Stimulated activated CD4-positive, alpha-beta T cell treated with anti-CD3 and anti-CD28 coated beads, Interleukin-4, amount 100 ng/mL, for 24 hours (primary cell): ENCODE measurements at places on chromosomes 11 and 22.

DNA sequence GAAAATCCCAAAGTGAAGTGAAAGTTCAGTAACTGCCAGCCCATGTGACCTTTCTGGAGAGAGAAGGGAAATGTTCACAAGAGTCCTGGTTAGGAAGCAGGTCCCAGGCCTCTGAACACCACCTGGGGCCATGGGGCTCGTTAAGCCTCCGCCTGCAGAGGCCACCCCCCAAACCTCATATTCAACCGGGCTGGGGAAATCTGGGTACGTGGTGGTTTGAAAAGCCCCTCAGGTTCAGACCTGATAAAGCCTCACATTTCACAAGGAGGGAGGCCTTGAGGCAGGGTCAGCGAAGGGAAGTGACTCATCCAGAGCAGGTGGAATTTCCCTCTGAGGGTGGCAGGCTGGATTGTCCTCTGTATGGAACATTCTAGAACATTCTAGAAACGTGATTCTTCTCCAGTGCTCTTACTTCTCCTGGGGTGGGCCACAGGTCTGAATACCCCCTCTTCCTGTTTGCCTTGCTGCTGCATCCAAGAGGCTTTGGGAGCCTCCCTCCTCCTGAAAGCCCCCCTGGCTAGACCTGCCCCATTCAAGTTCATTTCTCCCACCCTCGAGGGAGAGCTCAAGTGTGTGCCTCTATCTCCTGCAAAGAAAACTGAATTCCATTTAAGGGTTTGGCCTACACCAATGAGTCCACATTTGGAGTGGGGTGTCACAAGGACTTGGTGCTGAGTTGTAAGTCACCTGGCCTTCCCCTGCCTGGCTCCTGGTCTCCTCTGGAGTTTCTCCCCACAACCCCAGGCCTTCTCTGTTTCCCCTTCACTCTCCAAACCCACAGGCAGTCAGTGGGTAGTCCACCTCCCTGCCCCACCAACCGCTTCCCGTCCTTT is 6.3 kb downstream of the FXYD2 start:
- DNase-seq: peak; percentile 61

DNA sequence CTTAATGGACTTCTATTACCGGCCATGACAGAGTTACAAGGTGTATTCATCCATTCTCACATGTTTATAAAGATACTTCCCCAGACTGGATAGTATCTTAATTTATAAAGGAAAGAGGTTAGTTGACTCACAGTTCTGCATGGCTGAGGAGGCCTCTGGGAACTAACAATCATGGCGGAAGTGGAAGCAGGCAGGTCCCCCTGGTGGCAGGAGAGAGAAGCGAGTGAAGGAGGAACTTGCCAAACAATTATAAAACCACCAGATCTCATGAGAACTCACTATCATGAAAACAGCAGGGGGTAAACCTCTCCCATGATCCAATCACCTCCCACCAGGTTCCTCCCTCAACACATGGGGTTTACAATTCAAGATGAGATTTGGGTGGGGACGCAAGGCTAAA is 170.0 kb upstream of the PDGFD start:
- no peak for DNase-seq

DNA sequence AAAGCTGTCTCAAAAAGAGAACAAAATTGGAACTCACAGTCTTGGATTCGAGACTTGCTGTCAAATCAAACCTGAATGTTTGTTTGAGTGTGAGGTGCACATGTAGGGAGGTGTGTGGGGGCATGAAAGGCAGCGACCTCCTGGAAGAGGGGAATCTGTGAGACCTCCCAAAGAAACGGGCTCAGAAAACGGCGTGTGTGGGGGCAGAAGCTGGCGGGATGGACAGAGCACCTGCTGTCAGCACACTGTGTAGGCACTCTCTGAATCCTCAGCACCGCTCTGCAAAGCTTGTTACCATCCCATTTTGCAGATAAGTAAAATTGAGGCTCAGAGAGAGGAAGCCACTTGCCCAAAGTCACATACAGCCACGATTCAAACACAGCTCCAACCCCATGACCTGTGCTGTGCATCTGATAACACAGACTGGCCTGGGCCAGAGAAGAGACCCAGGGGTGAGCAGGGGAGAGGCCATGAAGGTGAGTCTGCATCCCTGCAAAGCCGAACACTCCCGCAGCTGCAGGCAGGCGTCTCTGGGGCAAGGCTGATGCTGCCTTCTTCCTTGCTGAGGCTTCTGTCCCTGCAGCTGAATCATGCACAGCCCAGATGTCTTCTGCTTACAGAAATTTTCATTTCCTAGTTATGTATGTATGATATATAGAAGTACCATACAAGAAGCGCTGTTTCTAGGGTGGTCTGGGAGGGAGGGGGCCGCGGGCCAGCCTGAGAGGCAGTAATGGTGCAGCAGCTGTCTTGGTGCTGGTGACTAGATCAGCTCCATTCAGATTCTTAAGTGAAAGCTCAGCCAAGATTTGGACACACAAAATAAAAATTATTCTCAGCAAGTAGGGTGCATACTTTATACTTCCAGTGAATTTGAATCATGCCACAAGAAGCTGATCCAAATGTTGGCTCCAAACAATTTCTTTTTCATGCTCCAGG is 67.3 kb upstream of the SHISAL1 start:
- DNase-seq: no peak

- no peak for DNase-seq
Measured at GRCh38 chr11:130089674-130090073, 20.0 kb downstream of the APLP2 start.

DNA sequence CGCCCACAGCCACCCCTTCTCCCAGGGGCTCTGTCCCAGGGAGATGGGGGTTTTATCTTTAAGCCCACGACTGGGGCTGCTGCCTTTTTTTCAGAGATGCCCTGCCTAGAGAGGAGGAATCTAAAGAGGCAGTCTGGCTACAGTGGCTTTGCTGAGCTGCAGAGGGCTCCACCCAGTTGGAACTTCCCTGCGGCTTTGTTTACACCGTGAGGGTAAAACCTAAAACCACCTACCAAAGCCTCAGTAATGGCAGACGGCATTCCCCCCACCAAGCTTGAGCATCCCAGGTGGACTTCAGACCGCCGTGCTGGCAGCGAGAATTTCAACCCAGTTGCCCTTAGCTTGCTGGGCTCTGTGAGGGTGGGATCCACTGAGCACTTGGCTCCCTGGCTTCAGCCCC is 535.8 kb downstream of the NELL1 start:
- no peak for DNase-seq

DNA sequence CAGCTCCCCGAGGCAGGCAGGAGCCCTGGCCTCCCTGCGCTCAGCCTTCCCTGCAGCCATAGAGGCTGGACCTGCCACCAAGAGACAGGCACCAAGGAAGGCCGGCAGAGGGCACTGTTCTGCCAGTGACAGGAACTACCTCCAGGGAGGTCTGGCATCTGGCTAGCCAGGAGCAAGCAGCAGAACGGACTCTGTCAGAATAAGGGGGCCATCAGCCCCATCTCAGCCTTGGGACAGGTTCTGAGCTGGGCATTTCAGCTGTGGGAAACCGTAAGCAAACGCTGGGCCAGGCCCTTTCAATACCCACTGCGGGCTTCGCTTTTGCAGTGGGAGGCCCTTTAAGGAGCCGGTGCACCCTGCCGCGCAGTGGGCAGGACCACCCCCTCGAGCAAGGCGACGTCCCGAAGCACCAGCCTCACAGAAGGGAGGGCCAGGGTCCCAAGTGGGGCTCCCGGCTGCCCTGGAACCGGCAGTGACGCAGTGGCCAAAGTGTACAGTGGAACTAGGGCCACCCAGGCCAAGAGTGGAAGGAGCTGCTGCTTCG is 18.2 kb downstream of the IFT27 start:
- DNase-seq: peak; percentile 80

GRCh38 chr11:125397421-125397820 is 98.6 kb downstream of the FEZ1 start:
- DNase-seq: no peak

GRCh38 chr11:125341676-125342075 is 154.4 kb downstream of the FEZ1 start:
- no peak for DNase-seq

- peak; percentile 56 for DNase-seq
Measured at GRCh38 chr11:68471360-68472340, 11.1 kb downstream of the PPP6R3 start.

DNA sequence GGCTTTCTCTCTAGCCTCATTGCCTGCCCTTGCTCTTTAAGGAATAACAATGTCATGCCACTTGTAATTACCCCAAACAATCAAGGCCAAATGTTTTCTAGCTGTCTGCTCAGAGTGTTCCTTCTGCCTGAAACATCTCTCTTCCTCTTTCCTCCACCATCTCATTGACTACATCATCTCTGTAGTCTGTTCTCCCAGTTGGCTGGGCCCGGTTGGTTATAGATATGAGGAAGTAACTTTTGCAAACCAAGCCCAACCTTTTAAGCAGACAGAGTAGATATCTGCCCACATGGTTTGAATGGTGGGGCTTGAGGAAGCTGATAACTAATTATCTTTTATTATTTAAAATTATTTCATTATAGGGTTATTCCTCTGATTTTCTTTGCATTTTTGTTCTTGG is 104.5 kb downstream of the NTM start:
- DNase-seq: no peak

DNA sequence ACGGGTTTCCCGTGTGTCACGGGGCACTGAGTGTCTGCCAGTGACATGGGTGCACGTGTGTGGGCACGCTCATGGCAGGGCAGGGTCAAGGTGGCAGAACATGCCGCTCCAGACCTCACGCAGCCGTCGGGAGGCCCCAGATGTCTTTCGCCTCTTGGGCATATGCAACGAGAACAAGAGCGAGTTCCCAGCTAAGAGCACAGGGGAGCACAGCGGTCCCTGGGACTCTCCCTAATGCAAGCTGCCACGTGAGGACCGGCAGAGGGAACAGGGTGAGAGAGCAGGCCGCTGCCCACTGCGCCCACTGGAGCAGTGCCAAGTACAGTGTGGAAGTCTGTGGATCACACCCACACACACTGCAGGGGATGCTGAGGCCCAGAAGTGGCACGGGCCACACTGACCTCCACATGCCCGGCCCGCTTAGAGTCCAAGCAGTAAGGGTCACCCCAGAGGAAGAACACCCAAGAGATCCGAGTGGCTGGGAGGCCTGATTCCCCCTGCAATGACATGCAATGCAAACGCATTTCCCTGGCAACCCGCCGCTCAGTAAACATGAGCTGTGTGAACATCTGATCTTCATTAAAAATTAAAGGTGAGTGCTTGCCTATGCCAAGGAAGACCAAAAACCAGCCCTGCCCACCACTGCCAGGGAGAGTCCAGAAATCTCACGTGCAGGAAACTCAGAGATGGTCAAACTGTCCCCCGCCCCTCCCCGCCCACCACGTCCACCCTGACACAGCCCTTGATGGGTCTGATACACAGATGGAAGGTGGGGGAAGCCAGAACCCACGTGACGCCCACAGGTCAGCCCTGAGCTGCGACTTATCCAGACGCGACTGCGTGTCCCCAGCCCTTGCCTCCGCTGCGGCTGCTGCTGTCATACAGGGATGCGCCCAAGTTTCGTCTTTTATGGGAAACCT is 11.7 kb downstream of the CERK start:
- DNase-seq: no peak

DNA sequence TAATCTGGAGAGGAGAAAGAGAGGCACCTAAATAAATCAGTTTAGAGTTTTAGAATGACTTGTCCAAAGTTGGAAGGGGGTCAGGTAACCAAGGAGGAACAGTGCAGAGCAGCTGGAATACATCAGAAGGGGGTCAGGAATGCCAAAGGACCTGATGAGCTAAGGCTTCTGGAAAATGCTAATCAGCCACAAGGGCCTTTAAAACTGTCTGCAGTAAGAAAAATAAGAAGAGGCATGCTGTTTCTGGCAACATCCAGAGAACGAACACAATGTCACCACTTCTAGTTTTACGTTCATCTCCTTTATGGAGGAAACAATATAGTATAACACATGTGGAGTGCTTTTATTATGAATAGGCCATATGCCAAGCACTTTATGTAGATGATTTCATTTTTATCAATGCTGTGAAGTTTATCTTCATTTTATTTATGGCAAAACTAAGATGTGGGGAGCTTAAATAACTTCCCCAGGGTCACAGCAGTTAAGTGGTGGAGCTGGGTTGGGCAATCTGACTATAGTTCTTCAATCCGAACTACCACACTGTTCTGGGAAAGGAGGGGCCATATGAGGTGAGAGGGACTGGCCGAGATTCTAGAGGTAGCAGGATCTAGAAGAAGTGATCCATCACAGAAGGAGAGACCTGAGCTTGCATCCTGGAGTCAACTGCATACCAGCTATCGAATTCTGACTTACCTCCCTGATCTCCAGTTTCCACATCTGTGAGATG is 22.6 kb downstream of the ACO2 start:
- no peak for DNase-seq

- peak; percentile 65 for DNase-seq
Measured at GRCh38 chr22:24758164-24758799, 16.2 kb downstream of the PIWIL3 start.

DNA sequence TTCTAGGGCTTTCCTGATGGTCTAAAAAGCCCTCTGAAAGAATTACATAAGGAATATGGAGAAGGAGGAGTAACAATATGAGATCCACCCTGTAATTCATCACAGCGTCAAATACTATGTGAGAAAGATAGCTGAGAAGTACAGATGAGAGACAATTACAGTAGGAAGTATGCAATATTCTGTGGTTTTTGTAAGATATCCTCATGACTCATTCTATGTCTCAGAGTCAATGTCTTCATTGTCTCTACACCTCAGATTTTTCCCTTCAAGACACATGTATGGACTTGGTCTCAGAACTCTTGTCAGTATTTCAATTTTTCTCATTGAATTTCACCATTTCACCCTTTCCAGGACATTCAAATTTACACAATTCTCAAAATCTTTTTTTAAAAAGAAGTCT is 343.3 kb upstream of the CTSC start:
- no peak for DNase-seq

DNA sequence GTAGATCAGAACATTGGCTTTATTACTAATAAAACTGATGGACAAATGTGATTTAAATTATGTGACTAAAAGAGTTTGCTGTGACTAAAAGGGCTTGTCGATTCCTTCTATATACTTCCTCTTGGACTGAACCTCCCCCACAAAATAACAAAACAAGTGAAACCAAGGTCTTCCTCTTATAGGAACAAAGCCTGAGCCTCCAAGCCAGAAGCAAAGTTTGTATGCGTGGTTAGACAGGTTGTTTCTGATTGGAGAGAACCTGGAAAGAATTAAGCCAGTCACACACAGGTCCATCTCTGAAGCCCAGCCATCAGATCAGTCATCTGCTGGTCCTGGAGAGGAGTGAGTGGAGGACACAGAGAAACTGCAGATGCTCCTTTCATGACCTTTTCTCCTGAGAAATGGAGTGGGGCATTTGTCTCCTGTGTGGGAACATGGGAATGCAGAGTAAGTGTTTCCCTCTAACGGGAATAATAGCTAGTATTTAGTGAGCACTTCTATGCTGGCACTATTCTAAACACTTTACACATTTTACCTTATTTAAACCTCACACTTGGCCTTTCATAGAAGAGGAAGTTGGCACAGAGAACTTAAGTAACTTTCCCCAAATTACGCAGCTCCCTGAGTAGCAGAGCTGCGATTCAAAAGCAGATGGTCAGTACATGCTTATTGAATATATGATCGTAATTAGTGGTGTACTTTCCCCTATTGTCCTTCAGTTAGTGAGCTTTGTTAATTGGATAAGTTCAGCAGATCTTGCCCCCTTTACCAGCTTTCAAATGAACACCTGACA is 77.1 kb downstream of the UVRAG start:
- no peak for DNase-seq
